ENCODE measurements at places on chromosomes 5 and 9.

GRCh38 chr5:158466191-158466590 lies 607.2 kb upstream of the CLINT1 start:
- DNase-seq: no peak

DNA sequence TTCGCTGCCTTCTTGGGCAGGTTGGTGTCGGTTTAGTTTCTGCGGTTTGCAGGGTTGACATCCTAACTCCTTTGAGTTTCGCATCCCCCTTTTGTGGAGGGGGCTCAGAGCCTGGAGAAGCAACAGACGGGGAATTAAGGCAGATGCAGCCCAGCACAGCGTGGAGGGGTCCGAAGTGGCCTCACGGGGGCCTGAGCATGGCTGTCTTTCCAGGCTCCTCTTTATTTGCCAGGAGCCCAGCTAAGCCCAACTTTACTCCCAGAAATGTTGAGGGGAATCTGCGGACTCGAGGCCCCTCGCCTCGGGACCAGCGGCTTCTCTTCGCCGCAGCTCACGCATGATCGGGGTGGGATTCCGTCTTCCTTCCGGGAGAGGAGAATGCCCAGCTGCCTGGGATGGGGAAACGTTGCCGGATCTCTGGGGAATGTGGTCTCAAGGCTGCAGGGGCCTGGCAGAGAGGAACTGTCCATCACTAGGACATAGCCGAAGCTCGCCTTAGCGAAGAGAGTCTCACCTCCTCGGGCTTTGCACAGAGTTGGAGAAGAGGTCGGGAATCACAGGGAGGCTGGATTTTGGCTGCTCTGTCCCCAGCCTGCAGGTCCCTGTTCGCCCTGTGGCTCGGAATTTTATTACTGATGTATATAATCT lies 1.3 kb downstream of the RAI14 start:
- no peak for DNase-seq

- DNase-seq: no peak
Observed at GRCh38 chr5:9627541-9627940, 2.6 kb downstream of the TAS2R1 start.

DNA sequence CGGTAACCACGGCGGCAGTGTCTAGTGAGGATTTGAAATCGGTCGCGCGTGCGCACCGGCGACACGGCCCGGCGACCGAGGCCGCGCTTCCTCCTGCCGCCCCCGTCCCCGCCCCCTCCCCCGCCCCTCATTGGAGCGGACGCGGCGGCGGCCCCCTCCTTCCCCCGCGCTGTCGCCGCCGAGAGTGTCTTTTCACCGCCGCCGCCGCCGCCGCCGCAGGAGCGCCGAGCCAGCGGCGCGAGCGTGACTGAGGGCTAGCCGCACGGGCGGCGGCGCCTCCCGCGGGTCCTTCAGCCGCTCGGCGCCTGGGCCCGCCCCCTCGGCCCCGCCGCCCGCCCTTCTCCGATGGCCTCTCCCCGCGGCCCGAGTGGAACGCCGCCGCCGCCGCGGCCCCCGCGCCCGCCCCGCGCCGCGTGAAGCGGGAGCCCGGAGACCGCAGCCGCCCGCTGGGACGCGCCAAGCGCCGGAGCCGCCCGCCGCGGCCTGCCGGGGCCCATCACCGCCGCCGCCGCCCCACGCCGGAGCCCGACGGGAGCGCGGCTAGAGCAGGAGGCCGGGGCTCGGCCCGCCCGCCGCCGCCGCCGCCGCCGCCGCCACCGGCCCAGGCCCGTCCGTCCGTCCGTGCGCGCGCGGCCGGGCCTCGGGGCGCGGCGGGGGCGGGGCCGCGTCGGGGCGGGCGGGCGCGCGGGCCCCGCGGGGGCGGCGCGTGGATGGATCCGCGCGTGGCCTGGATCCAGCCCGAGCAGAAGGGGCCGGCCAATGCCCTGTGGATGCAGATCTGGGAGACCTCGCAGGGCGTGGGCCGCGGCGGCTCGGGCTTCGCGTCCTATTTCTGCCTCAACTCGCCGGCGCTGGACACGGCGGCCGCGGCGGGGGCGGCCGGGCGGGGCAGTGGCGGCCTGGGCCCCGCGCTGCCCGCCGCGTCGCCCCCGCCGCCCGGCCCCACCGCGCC lies at the start of gene TENT4A:
TENT4A (plus strand) TSS at position 159 of the 952 bp plus-strand sequence; CDS start at position 711, 552 bp downstream.
- no peak for DNase-seq

GRCh38 chr5:80408484-80409366 lies 861 bp downstream of the ZFYVE16 start:
- DNase-seq: no peak

GRCh38 chr5:115068239-115069086 lies 101.2 kb downstream of the TRIM36 start:
- no peak for DNase-seq

DNA sequence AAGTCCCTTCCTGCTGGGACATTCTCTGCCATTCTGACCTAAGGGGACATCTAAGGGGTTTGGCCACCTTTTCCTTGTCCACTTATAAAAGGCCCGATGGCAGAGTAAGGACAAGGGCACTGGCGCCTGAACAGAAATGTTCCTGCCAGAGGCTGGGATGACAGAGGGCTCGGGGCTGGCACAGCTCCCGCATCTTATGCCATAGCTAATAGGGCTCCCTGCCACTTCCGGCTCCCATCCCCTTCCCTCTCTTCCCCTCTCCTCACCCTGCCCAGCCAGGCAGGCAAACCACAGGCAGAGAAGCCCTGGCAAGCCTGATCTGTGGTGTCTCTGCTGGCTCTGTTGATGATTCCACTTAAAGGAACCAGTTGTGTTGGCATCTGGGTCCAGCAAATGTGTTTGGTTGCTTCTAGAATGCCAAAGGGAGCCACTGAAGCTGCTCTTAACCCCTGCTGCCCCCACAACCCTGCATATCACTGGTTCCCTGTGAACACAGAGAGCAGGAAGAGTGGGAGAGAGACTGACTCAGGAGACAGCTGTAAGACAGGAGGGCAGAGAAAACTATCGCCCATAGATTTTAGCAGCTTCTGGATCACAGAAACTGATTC lies 18.4 kb upstream of the ADRA1B start:
- DNase-seq: no peak

GRCh38 chr9:87657893-87658292 lies 68.0 kb upstream of the CTSL start:
- DNase-seq: no peak

GRCh38 chr5:75616371-75616881 lies 5.2 kb downstream of the ANKDD1B start:
- DNase-seq: no peak

- no peak for DNase-seq
Observed at GRCh38 chr5:126368239-126368812, 54.9 kb upstream of the GRAMD2B start.

GRCh38 chr9:129225815-129226214 lies 47.8 kb upstream of the IER5L start:
- no peak for DNase-seq

- DNase-seq: no peak
Observed at GRCh38 chr5:78025540-78025939, 249.4 kb upstream of the TBCA start.

DNA sequence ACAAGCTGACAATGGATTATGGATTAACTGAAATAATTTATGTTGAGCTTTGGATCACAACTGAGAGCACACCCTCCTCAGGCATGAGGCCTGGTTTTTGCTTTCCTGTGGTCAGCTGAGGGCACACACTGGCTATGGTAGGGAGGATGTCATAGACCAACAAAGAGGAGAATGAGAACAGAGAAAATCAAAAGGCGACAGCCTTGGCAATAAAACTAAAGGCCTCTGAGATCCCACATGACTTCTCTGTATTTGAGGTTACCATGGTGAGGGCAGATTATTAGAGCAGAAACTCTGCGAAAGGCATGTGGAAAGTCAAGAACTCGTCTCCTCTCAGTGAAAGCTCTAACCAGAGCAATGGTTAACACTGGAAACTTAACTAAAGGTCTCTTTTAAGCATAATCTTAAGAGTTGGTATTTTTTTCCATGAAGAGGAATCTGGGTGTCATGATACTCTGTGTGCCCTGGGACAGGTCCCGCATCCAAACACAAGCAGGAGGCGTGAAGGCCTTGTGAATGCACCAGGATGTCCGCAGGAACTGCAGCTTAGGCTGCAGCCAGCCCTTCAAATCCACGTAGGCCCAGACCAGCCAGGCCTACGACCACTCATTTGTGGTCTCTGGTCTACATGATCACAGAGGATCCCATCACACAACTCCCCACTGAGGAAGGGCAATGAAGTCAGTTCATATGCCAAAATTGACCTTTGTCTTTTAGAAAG lies 12.4 kb upstream of the MEIKIN start:
- no peak for DNase-seq

- no peak for DNase-seq
Observed at GRCh38 chr9:80509358-80509757, 937.6 kb downstream of the TLE4 start.

GRCh38 chr5:38994324-38994927 lies 79.8 kb downstream of the RICTOR start:
- no peak for DNase-seq

- DNase-seq: no peak
Observed at GRCh38 chr5:92653730-92654461, 927.1 kb downstream of the NR2F1-AS1 start.

DNA sequence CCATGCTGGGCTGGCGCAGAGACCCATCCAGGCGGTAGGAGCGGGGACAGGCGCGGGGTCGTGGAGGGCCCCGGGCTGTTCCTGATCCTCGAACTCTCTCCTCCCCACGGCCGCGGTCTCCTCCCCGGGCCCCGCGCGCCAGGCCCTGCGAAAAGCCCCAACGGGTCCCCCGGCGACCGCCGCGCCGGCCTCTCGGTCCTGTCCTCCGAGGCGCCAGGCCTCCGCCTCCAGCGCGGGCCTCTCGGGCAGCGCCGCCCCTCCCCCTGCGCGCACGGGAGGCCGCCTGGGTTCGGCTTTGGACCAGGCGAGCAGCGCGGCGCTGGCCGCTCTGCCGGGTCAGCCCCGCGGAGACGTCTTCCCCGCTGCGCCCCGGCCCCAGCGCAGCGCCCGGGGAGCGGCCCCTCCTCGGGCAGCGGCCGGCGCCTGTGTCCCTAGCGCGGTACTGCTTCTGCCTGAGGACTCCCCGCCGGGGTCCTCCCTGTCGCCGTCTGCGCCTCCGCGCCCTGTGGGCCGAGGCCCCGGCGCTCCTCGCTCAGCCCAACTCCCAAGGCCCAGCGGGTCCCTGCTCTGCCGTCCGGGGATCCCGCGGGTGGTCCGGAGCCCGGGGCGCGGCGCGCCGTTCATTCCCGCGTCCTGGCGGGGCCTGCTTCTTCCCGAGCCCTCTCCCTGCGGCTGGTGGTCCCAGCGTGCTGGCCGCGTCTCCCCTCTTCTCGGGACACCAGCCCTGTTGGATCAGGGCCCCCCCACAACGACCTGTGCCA lies 13.4 kb downstream of the COL23A1 start:
- DNase-seq: no peak

GRCh38 chr5:89929173-89929572 lies 480.4 kb downstream of the CETN3 start:
- no peak for DNase-seq

GRCh38 chr5:7075470-7075869 lies 320.5 kb upstream of the ADCY2 start:
- DNase-seq: no peak

DNA sequence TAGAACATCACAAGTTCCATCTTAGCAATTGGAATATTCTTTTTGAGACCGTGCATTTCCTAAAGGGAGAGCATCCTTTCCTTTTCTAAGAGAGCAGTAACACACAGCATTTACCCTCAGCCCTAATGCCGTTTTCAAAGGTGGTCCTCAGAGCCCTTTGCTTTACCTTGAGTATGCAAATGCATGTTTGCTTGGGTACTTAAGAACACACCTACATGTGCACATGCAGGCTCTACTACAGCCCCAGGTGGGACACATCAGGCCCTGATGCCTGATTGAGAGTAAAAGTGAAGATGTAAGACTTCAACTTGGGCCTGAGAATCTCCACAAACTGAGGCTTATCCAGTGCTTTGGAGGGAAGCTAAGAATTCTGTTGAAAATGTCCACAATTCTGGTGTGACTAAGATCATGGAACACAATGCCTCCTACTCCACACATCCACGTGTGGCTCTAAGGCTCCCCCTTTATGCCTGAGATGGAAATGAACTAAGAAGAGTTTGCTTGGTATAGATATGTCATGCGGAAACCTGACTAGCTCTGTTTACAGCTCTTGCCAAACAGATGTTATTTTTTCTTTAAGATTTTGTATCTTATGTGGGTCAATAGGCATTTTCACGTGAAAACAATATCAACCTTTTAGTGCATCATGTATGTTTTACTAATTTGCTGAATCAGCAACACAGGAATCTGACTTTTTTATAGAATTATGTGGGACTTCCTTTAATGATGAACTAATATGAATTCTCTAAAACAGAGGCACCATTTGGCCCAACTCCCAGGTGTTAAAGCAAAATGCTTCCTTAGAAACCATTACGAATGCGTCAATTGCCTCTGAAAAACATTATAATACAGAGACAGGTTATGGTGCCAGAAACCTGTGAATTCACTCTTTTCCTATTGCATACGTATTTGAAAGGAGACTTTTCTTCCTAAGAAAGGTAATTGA lies 48.9 kb upstream of the SLC2A8 start:
- DNase-seq: no peak

DNA sequence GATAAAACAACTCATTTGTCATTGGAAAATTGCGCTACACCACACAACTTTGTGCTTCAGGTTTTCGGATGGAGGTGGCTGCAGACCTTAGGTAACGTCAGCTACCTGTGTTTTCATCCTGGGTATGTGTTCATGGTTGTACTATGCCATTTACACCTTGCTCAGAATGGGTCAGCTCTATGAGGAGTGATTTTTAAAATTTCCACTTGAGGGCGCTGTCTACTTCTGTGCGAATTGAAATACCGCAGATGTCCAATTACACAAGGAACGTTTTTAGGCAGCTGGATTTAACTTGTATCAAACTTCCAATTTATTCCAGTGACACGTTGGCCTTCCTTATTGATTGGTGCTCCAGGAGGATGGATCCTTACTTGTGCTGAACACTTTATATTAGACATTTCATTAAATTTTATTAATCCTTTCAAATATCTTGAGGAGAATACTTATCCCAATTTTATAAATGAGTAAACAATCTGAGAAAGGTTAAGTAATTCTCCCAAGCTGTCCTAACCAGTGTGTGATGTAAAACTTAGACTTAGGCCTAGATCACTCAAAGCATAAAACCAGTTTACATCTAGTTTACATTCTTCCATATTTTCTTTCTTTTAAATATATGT lies 23.4 kb downstream of the DMRTA1 start:
- no peak for DNase-seq

GRCh38 chr5:56851258-56851941 lies 36.1 kb downstream of the MAP3K1 start:
- no peak for DNase-seq

DNA sequence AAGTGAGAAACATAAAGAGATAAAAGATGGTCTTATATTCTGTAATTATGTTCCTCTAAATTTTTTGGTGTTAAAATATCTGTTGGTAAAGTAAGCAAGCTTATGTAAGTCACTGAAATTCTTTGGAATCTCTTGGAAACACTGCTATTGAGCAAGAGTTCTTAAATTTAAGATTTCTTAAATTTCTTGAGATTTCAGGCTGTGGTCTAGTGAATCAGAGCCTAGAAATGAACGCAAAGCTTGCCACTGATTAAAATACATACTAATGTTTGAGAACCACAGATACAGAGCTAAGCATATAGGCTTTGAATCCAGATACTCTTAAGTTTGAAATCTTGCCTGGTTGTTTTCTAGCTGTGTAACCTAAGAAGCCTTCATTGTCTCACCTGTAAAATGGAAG lies 133.4 kb downstream of the TRPM3 start:
- DNase-seq: no peak

- DNase-seq: no peak
Observed at GRCh38 chr9:77977210-77977611, 54.4 kb downstream of the GNAQ start.

- DNase-seq: peak; percentile 48
Observed at GRCh38 chr5:181189962-181190710, 14.9 kb downstream of the TRIM7 start.

GRCh38 chr9:2214707-2215106 lies 199.6 kb downstream of the SMARCA2 start:
- DNase-seq: no peak

GRCh38 chr5:58156361-58156760 lies 303.5 kb downstream of the PLK2 start:
- no peak for DNase-seq
